ACHN (cell line): ENCODE measurements at places on chromosomes 12 and 14.
A peak's percentile ranks its signal among the peaks of the same experiment; 100 is the strongest.

- no peak for DNase-seq
Observed at GRCh38 chr14:72500234-72500838, 393.6 kb downstream of the DPF3 start.

DNA sequence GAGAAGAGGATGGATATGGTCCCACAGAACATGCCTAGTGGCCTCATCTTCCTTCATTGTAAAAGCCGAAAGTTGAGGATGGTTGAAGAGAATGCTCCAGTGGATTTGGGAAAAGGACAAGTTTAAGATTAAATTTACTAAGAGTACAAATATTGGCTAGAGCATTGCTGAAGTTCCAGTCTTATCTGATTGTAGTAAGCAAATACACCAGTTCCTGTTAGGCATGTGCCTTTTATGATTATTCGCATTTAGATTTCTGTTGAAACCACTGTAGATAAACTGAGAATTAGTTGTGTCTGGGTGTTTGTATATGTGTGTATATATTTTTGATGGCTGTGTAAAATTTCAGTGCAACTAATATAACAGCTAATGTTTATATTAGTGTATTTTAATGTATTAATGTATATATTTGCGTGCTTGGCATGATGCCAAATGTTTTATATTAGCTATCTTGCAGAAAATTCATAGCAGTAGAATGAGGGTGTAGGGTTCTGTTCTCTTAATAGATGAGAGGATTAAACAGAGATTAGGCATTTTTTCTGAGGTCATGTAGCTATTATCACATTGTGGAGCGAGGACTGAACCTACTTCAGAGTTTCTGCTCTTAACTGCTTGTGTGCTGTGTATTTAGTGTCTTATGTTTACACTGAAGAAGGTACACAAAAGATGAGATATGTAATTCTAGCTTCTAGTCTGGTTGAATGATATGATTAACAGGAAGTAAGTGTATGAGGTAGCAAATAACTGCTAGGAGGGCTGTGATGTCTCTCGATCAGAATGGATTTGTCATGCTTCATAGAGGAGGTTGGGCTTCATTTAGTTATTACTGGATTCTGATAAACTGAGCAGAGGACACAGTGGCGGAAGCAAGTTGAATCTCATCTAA lies 21.1 kb downstream of the FKBP3 start:
- DNase-seq: no peak

GRCh38 chr12:51086933-51087332 lies 3.5 kb upstream of the CSRNP2 start:
- DNase-seq: no peak

- DNase-seq: no peak
Observed at GRCh38 chr12:132558042-132558856, 52.1 kb downstream of the LRCOL1 start.

DNA sequence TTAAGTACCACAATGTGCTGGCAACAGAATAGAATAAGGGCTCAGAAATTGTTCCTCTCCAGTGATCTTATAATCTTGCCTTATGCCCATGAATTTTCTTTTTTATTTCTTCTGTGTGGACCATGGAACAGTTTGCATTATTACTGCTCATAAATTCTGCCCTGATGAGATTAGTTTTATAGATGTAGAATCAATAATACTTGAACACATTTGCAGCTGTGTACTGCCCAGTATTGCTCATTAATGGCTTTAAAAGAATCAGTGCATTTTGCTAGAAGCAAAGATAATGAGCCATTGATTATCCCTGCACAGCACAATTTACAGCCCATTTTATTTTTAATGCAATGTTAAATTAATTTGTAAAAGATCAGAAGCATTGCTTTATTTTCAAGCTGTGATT lies 172.3 kb upstream of the STXBP6 start:
- DNase-seq: no peak

DNA sequence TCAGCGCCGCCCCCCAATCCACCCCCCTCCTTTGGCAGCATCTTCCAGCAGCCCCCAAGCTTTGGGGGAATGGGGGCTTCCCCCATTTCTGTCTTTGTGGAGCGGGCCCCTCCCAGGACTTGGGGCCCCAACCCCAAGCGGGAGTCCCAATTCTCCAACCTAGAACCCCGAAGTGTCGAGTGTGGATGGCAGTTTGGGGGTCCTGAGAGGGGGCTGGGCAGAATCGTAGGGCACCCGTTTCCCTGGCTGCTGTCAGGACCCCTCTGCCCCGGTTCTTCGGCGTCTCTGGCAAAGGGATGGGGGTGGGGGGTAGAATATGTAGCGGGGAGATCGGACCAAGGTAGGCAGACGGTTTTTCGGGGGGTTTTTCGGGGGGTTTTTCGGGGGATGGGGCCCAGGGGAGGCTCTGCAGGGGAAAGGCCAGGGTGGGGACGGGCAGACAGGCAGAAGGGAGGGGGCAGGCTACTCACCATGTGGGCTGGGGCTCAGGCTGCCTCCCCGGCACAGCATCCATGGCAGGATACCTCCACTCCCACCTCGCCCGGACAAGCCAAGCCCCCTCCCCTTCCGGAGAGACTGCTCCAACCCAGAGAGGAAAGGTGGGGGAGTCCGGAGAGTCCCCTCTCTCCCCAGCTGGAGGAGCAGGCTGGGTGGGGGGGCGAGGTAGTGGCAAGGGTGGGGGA lies 739 bp downstream of the JPH4 start:
- DNase-seq: no peak

DNA sequence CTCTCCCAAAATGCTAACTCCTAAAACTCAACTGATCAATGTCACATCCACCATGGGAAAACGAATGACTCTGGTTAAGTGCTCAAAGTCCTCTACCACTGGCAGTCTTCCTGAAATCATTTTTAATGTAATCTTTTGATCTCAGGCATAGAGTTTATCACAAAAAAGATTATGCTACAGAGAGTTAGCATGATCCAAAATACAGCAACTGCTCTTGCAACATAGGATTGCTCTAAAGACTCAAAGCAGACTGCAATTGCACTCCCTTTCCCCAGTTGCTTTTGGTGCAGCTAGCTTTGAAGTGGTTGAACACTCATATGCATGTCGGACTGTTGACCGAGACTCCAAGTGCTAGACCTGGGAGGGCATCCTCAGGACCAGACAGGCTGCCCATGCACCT lies 109.3 kb downstream of the C12orf42 start:
- no peak for DNase-seq

DNA sequence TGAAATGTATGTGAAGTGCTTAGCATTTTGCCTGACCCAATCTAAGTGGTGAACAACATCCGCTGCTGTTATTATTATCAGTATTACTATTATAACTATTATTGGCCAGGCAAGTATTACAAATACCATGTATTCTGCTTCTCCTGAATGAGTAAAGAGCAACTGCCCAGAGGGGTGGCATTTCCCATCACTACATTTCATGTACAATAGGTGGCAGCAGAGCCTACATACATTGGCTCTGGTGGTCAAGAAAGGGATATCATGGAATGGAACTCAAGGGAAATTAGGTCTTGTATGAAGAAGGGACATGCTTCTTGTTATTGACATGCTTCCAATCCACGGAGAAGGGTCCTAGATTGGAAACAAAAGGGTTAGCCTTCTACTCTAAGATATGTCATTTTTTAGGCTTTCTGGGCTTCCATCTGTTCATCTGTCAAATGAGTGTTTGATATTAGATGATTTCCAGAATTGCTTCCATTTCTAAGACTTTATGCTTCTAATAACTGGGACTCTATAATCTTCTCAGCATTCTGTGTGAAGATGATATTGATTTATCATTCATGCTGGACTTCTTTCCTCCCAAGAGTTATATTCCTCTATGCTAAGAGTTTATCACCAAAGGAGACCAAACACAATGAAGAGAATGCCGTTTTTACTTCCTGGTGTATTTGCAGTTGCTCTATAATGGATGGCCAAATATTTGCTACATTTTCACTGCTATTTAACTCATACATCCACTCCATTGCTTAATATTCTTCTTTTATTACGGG lies 239.1 kb downstream of the SSPN start:
- DNase-seq: peak; percentile 83

DNA sequence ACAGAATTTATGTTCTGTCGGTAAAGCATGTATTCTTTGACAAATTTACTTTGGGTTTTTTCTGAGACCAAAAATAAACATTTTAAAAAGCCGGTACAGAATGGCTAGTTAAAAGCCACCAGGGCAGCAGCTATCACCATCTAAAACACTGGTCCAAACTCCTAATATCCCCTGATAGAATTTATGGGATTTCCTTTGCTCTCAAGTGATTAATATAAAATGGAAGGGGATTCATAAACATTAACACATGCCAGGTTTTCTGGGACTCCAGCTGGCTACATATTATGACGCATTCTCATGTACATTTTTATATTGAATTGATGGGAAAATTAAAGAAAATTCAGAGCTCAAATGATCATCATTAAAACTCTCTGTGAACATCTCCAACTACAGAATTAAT lies 640.8 kb downstream of the C12orf50 start:
- DNase-seq: no peak

GRCh38 chr12:131775392-131776236 lies 52.6 kb upstream of the MMP17 start:
- DNase-seq: no peak

- DNase-seq: no peak
Observed at GRCh38 chr14:75515629-75515996, 6.7 kb upstream of the BATF start.

GRCh38 chr12:130427381-130427887 lies 89.7 kb downstream of the PIWIL1 start:
- no peak for DNase-seq

DNA sequence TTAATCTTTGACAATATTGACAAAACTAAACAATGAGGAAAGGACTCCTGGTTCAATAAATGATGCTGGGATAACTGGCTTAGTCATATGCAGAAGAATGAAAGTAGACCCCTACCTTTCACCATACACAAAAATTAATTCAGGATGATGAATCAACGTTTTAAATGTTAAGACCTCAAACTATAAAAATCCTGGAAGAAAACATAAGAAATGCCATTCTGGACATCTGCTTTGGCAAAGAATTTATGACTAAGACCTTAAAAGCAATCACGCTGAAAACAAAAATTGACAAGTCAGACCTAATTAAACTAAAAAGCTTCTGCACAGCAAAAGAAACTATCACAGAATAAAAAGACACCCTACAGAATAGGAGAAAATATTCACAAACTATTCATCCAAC lies 97.4 kb downstream of the LMNTD1 start:
- DNase-seq: no peak

DNA sequence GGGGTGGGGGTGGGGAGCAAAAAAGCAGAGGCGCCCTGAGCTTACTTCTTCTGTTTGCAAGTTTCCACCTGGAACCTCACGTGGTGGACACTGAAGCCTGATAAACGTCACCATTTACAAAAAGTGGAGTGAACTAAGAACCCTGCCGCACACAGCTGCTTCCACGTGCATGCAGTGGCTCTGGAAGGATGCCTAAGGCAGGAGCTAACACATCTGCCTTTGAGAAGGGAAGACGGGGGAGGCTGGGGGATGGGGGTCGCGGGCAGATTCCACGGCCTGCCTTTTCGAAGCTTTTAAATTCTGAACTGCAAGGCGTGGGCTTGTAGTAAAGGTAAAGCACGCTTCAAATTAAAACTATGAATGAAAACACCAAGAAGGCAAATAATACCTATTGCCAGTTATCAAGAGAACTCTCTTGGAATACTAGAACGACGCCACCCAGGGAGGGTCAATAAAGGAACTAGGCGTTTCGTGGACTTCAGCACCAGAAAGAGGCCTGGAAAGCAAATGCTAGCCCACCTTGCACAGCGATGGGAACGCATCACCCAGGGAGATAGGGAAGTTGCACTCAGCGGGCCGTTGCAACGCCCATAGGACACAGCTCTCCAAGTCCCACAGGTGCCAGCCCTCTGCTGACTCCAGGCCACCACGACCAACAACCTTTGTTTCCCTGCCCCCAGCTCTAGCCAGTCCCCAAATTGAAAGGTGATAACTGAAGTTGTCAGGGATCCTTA lies 61.8 kb downstream of the TESC start:
- no peak for DNase-seq

- no peak for DNase-seq
Observed at GRCh38 chr12:53070877-53071492, 8.2 kb downstream of the SPRYD3 start.

DNA sequence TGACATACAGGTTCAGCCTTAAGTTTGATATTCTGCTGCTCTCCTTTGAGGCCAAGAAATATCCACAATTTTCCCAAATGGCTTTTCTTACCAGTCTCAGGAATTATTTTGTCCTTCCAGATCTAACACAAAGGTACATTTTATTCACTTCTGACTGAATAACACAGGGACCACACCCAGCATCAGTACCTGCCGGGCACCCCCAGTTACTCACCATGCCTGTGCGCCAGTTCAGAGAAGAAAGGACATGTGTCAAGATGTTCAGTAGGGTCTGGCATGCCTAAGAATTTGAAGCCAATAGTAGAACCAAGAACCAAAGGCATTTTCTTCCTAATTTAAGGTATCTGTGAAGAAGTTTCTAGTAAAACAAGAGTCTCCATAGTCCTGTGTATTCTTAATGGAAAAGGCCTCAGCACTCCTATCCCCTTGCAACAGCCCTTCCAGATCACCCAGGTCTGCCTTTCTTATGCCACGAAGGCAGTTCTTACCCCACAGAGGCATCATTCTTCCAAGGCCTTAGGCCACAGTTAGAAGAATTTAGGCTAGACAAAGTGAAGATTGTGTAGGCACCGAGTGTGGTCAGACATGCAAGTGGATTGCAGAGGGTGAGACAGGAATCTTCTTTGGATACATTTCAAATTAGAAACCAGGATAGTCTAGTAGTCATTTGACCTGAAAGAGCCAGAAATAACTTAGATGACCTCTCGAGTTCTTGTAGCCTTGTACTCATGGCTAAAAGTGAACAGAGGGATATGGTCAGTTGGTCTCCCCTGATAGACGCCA lies 140.1 kb upstream of the HIF1A start:
- DNase-seq: no peak

DNA sequence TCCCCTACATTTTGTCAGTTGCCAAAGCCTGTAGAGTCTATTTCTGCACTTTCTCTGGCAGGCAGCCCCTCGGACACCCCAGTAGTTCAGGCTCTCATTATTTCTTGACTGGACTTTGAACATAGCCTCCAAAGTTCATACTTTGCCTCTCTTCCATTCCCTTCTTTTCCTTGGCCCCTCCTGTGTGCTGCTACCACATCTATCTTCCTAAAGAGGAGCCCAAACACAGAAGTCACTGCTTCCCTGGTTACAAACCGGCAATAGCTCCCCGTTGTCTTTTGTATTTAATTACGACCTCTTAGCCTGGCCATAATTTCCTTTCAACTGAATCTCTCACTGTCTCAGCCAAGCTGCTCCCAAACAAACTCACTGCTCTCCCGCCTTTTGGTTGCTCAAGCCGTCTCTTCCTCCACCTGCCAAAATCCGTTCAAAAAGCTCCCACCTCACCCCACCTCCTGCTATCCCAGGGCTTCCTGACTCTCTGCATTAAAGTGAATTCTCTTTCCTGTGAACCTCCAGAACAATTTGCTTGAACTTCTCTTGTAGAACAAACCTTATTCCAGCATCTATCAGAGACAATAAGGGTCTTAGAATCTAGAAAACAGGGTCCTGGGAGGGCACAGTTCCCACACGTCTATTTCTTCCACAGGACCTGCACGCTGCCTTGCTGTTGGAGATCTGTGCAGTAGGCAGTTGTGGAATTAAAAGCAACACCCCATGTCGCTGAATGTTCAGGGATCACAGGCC lies 46.9 kb downstream of the PRMT8 start:
- DNase-seq: no peak
